ENCODE measurements at places on chromosomes 7 and 10.

DNA sequence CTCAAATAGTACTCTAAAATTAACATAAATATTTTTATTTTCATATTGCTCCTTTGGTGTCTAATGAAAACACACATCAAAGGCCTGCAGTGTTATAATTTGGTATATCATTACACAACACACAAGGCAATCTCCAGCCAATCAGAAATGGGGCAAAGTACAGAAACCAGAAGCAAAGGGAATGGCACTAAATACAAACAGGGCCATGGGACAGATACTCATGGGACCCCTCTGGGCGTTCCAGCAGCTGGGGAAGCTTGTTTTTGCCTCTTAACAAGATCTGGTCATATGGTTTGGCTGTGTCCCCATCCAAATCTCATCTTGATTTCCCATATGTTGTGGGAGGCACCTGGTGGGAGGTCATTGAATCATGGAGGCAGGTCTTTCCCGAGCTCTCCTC is 551.8 kb upstream of the NRP1 start:
- DNase-seq = no peak

DNA sequence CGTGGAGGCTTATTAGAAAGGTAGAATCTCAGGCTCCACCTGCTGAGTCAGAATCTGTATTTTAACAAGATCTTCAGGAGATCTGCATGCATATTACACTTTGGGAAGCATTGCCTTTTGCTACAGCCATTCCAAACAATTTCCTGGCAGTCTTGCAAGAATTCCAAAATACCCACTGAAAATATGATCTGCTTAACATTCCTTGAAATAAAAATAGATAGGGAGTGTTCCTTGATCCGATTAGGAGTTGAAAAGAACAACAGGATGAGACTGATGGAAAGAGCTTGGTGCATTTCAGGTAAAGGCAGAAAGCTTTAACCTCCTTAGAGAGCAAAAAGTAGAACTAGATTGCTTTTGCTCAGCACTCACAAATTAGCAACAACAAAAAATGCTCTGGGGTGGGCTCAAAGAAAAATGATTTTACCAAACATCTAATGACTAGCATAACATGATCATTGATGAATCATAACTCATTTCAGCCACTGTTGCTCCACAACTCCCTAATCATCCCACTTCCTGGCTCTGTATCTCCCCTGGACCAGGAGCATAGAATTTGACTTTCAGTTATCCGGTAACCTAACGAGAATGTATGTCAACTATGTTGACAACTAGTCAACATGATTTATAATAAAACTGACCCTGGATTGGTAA is 115.2 kb downstream of the RNLS start:
- no peak for DNase-seq

DNA sequence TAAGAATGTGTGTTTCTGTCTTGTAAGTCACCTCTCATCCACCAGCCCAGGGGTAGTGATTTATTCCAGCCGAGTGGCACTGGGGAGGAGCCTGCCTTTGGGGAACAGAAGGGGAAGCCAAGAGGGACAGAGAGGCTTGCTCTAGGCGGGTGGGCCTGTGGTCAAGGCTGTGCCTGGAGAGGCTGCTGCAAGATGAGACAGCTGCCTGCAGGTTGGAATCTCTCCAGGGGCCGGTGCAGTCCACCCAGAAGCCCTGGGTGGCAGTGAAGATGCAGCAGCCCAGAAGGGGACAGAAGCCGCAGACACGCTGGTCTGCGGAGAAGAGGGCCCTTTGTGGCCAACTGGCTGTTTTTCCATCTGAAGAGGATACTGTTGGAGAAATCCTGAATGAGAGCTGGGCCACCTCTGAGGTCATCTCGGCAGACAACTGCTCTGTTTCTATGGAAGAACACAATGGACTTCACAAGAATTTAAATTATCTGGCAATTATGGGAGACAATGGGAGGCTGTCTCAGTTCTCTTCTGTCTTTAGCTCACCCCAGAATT is 175.7 kb downstream of the GFRA1 start:
- no peak for DNase-seq

- no peak for DNase-seq
Measured at GRCh38 chr10:113479346-113480080, 73.3 kb upstream of the HABP2 start.

- no peak for DNase-seq
Measured at GRCh38 chr7:32393861-32394260, 96.3 kb downstream of the LSM5 start.

DNA sequence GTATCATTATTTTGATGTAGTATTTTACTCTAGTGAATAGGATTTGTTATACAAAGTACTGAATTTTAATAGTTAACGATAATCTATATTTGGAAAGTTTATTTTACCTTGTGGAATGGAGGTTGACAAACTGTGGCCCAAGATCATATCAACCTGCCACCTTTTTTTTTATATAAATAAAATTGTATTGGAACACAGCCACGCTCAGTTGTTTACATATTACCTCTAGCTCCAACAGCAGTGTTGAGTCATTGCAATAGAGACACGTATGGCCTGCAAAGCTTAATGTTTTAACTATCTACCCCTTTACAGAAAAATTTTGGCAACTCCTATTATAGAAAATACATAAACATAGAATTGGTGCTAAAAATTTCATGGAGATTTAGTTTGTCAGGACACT is 239.3 kb downstream of the THSD7A start:
- no peak for DNase-seq

- no peak for DNase-seq
Measured at GRCh38 chr7:919924-920341, 34.5 kb downstream of the ADAP1 start.

GRCh38 chr10:13335881-13336280 is 12.2 kb downstream of the SEPHS1 start:
- DNase-seq = no peak

- no peak for DNase-seq
Measured at GRCh38 chr10:70542565-70542938, 60.0 kb downstream of the PRF1 start.

DNA sequence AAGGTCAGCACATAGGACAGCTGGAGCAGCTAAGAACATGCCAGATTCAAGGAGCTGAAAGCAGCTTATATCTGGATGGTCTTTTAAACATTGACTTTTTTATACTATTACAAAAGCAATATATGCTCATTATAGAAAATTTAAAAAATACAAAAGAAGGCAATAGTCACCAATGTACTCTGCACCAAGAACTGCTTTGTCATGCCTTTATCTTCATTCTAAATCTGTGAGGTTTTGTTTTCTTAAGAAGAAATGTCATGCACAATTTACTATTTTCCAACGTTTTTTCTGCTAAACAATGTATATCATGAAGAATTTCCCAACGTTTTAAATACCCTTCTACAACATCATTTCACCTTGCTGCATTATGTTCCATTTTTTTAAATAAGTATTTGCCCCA is 2.8 kb downstream of the LIPM start:
- DNase-seq = no peak

GRCh38 chr10:57960406-57960805 is 307.3 kb downstream of the IPMK start:
- no peak for DNase-seq

DNA sequence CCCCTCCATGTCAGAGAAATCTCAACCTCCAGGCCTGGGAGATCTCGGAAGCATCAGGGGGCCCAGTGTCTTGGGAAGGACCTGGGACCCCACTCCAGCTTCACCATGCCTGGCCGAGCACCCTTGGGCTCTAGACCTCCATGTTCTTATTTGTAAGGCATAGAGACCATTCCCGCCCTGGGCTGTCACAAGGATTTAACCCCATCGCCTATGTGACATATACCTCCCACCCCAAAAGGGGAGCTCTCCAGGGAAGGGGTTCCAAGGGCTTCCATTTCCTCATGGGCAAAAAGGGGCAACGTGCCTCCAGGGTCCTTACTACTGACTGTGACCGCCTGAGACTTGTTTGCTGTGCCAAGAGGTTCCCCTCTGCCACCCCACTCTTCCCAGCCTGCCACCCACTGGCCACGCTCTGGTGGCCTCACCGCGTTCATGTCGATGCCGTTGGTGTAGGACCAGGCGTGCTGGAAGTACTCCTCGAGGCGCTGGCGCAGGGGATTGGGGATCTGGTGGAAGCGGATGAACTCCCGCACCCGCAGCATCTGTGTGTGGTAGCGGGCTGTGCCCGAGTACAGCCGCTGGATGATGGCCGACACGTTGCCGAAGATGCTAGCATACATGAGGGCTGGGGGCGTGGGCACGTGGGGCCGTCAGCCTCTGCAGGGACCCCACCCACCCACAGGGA is 27.5 kb downstream of the KCNH2 start:
- no peak for DNase-seq

DNA sequence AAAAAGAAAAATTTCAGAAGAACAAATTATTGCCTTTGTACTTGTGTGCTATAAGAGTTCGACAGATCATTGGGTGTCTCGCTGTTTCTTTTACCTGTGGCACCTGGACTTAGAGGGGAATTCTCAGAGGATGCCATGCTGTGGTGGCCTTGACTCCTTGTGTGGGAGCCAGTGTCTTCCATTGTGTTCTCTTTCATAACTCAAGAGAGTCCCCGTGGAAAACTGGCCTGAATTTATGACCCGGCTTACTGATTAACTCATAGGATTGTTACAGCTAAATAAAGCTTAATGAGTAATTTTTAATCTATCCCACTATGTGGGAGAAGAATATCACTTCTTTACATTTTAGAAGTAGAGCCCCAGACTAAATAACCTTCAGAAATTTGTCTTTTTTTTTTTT is 54.5 kb downstream of the UBE3C start:
- DNase-seq = no peak

DNA sequence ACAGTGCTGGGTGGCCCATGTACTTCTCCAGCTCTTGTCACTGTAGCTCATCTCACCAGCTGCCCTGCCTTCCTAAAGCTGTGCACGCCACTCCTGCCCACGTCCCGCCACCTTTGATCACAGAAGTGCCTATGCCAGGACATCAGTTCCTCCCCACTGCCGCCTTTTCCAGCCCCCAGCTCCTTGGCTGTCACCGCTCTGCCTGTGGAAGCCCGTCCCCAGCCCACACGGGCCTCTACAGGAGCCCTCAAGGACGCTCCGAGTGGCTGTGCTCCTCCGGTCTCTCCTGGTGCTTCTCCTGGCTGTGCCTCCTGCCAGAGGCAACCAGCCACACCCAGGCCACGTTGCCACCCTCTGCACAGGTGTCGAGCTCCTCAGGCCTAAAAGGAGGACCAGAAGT is 19.3 kb upstream of the INMT start:
- no peak for DNase-seq

DNA sequence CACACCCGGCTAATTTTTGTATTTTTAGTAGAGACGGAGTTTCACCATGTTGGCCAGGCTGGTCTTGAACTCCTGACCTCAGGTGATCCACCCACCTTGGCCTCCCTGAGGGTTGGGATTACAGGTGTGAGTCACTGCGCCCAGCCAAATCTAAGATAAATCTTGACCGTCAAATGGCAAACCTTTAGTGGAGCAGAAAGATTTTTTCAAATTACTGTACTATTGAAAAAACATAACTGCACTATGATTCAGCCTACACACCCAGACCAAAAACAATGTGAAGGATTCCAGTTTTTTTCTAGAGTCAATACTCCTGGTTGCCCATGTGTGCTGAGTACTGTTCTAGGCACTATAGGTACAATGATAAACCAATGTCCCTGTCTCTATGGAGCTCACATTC is 33.9 kb upstream of the SVIL start:
- DNase-seq = no peak

- DNase-seq = no peak
Measured at GRCh38 chr7:19119870-19120486, 2.5 kb upstream of the TWIST1 start.

DNA sequence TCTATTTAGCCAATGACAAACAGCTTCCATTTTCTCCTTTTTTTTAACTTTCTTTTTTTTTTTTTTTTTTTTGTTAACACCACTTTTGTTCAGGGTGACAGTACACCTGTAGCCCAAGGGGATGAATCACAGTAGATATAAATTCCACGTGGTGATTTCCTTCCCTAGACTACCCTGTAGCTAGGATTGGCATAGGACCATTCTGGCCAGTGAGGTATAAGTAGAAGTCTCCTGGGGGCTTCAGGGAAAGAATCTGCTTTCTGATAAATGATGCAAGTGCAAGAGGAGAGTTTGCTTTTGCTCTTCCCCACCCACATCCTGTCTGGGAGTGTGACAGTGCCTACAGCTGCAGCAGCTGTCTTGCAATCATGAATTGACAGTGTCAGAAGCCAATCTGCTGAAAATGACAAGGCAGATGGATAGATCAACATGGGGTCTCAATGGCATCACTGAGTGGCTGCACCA is 63.2 kb upstream of the TOMM7 start:
- no peak for DNase-seq

DNA sequence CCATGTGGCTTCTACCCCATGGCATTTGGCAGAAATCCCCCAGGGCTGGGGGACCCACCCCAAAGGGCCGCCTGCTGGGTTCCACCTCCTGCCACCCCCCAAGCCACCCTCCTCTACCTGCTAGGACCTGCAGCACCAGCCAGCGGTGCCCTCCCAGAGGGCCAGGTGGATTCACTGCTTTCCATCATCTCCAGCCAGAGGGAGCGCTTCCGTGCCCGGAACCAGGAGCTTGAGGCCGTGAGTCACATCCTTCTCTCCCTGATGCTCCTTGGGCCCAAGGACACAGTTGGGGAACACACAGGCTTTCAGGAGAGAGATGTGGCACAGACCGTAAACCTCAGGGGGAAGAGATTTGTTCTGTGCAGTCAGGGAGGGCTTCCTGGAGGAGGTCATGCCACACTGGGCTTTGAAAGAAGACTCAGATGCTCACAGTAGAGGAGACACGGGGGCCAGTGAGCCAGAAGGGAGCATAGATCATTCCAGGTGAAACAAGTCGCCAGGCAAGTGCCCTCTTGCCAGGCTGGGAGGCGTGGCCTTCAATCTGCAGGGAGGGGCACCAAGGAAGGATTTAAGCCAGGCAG is 11.5 kb upstream of the SH2B2 start:
- no peak for DNase-seq

DNA sequence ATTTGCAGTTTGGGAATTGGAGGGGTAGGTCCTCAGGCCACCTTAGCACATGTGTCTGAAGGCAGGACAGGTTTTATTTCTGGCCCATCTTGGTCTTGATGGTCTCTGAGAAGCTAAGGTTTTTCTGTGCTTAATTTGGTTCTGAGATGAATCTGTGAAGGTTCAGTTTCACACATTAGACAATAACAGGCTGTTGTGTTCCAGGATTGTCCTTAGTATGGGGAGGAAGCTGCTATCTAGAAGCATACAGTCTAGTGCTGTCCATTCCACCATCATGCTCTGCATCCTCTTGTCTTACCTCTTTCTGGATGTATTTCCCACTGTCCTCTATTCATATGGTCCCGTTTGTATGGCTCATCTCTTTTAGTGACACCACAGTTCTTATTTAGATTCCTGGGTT is 7.1 kb downstream of the UBE2D1 start:
- no peak for DNase-seq
